ENCODE measurements at places on chromosomes 7 and 10.

- no peak for DNase-seq
Observed at GRCh38 chr7:99115379-99115778, 28.5 kb downstream of the SMURF1 start.

GRCh38 chr10:113457408-113457807, 95.4 kb upstream of the HABP2 start:
- DNase-seq: no peak

GRCh38 chr10:72753760-72754231, 61.9 kb downstream of the MCU start:
- no peak for DNase-seq

DNA sequence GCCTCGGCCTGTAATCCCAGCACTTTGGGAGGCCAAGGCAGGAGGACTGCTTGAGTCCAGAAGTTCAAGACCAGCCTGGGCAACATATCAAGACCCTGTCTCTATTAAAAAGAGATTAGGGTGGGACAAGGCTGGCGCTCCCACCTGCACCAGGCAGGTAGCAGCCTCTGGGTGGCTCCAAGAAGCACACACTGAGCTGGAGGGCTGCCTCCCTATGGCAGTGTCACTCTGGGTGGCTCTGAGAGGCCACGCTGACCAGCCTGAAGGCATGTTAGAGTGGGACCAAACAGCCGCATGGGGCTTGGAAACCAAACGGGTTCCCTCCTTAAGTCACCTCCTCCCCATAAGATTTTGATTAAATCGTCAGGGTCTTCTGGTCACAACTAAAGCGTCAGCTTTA, 19.8 kb upstream of the COL26A1 start:
- DNase-seq: no peak

DNA sequence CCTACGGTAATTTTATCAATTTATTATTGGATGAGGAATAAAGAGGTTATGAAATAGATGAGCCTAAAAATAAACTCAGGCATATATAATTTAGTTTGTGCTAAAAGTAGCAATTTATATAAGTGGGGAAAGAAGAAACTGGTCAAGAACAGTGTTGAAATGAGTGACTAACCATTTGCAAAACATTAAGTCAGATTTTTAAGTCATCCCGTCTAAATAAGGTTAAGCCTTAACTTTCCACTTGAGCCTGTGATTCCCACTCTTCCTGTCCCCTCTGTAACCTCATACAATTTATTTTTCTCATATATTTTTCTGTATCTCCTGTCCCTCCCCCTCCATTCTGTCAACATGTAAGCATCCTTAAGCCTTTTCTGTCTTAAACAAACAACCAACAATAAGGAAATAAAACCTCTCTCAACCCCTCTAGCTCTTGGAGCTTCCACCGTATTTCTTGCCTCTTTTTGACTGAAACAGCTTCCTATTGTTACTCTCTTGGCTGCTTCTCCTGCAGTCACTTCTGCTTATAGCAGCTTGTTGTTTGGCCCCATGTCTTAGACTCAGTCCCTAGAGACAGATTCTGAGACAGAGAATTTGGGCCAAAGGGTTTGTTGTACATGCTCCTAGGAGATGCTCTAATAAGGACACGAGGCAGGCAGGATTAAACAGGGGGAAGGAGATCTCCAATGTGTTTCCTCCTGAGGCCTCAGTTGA, 109.7 kb downstream of the GNAI1 start:
- no peak for DNase-seq

GRCh38 chr7:156074084-156074483, 261.8 kb upstream of the SHH start:
- no peak for DNase-seq

DNA sequence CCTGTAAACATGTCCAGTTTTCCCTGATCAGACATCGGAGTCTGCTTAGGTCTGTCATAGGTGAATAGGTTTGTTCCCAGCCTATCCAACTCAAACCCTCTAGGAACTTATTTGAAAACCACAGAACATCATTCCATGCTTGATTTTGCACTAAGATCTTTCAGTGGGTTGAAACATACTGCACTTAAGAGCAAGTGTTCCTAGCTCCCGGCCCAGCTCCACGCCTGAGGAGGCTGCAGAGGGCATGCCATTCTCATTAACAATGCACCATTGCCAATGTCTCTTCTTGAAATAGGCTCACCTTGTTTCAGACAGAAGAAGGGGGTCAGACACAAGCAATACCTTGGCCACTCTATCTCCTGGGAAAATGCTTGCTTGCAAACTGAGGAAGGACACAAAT, 78.0 kb upstream of the EGR2 start:
- no peak for DNase-seq

GRCh38 chr10:88346144-88346977, 236.8 kb downstream of the RNLS start:
- DNase-seq: no peak

- DNase-seq: no peak
Observed at GRCh38 chr10:609868-610545, 79.5 kb downstream of the DIP2C start.

DNA sequence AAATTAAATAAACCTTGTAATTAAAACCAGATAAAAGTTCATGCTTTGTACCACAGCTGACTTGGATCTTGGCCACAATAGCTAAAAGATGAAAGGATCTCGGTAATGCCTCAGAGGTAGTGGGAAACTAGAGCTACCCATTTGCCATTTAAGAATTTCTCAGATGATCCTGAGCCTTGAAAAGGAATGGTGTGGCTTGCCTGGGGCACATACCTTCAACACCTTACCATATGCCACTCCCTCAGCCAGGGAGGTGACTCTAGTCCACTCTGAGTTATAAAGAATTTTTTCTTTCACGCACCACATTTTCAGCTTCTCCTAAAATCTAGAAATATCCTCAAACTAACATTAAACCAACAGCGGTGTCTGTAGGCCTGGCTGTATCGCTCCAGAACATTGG, 516.3 kb upstream of the TEX47 start:
- DNase-seq: no peak

DNA sequence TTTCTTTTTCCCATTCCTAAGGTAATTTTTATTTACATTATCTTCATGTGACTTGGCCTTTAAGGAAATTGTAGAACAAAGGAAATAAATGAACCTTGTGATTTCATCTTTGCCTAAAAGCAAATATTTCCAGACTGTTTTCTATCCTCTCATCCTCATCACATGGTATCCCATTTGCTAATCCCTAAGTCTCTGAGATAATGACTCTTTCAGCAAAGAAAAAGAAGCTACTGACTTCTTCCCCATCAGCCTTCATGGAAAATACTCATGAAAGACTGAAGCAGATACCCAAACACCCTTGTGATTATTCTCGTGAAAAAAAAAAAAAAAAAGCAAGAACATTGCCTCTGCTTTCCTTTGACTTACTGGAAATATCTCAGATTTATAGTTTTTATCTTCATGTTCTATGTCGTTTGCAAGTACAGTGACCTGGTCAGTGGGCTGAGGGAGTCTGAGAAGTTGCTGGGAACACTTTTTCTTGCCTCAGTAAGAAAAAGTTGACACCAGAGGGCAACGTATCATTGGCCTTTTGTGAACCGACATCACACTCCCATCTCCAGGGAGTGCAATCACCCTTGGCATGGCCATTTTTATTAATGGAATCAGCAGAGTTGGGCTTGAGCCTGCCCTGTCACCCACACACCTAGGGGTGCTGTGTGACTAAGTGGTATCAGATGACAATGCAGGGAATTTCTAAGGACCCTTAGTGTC, 246.0 kb upstream of the KMT2E start:
- no peak for DNase-seq

GRCh38 chr10:3959370-3960325, 174.6 kb upstream of the KLF6 start:
- no peak for DNase-seq

GRCh38 chr7:150954201-150954985, 23.7 kb downstream of the KCNH2 start:
- no peak for DNase-seq

DNA sequence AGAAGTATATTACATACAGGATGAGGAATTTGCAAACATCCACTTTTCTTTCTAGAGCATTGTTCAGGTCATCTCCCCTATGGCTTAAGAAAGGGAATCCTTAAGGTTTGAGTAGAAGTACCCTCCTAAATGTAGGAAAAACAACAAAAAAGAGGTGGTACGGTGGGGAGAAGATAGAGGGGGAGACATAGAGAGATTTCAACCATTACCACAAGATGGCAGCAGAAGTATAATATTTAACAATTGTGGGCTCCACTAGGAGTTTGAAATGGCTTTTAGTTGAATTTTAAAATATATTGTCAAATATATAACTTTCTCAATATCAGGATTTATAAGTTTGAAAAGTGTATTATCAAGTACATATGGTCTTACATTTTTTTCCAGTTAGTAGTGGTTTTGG, 72.7 kb upstream of the PRKG1 start:
- DNase-seq: no peak

DNA sequence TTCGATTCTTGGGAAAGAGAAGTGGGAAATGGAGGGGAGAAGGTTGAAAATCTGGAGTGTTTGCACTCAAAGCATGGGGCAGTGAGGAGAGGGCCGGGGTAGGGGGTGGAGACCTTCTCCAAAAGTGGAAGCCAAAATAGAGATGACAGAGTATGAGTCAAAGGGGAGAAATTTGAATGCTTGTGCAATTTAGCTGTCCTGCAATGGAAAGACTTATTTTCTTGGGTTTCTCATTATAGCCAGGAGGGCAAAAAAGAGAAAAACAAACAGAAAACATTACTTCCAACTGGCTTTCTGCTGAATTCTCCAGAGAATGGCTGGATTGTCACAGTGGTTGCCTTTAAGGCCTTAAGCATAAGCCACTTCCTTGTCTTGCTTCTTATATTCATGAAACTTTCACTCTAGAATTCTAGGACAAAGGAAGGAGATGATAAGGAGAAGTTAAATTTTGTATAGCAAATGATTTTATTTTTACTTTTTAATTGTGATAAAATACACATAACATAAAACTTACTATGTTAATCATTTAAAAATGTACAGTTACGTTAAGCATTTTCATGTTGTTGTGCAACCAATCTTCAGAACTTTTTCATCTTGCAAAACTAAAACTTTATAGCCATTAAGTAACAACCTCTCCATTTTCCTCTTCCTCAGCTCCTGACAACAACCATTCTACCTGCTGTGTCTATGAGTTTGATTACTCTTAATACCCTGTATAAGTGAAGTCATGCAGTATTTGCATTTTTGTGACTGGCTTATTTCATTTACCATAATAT, 100.2 kb downstream of the GPR85 start:
- DNase-seq: no peak

GRCh38 chr10:111475720-111476119, 398.9 kb downstream of the ADRA2A start:
- no peak for DNase-seq

GRCh38 chr10:88728107-88728763, 22.2 kb downstream of the LIPK start:
- DNase-seq: no peak

DNA sequence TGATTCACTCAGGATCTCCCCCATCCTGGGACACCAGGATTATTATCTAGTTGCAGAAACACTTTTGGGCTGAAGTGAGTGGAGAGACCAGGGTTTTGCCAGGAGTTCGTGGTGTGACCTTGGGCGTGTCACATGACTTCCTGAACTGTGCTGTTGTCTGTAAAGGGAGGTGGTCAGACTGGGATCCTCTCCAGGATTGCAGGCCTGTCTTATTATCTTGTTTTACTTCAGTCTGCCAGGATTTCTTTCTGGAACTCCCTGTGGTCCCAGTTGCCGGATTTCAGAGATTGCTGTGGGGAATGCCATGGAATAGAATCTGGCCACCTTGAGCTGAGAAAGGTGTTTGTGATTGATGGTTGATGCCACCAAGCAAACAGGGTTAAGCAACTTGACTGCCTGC, 35.8 kb downstream of the CRCP start:
- no peak for DNase-seq

DNA sequence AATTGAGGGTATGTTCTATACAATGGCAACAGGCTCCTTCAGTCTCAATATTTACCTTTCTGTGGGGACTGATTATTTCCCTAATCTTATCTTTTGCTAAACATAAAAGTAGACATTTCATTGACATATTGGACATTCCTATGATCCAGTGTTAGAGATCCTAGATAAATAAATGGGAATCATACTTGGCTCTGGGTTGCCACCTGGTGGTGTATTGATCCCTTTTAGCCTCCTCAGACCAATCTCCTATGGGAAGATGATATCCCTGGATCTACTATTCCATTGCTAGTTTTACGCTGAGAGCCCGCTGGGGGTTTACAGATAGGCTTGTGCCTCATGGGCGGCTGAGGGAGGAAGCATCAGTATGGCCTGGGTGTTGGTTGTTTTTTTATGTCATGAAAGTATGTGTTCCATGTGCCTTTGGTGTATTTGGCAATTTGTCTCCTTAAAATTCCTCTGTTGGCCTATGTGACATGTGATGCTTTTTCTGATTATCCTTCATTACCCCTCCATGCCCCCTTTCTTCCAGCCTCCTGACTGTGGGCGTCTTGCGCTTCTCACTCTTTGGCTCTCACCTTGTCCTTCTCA, 18.8 kb downstream of the CELF2 start:
- DNase-seq: no peak

- DNase-seq: no peak
Observed at GRCh38 chr7:95794917-95795515, 22.7 kb downstream of the DYNC1I1 start.

- no peak for DNase-seq
Observed at GRCh38 chr7:108424013-108424412, 32.2 kb downstream of the NRCAM start.

DNA sequence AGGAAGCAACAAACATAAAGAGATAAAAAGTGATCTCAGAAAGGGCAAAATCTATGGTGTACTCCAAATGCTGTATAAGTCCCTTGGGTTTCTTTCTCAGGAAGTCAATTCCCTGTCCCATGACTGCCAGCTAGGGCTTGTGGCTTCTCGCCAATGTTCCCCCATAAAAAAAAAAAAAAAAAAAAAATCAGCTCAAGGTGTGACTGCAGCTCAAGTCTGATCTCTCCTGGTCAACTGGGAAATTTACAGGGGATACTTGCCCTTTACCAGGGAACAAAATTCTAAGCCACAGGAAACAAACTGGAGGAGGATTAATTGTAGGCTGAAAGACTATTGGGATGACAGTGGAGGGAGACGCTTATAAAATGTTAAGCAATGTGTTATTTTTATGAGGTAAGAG, 76.0 kb downstream of the PCGF5 start:
- DNase-seq: no peak

DNA sequence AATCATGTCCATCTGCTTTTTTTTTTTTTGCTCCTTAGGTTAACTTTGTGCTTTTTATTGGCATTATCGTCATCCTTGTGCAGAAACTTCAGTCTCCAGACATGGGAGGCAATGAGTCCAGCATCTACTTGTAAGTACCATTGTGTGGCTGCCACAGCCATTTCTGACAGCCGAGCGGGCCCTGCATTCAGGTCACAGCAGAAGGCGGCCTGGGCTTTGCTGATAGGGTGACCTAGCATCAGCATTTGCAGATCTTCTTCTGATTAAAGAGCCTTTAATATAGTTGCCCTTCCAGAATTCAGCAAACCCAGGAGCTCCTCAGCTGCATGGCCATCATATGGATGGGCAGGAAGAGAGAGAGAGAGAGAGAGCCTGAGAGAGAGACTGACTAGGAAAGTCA, 40.5 kb downstream of the ADCYAP1R1 start:
- DNase-seq: no peak

GRCh38 chr7:121931149-121931902, 58.4 kb downstream of the PTPRZ1 start:
- DNase-seq: no peak

Measured in activated CD8-positive, alpha-beta memory T cell treated with anti-CD3 and anti-CD28 coated beads for 4 hours (primary cell).